ENCODE measurements at places on chromosomes 13 and 19. TPM values are rescaled to one million over a fixed set of nuclear protein-coding genes. Genes with fewer than 3 reads are reported as not detected.

DNA sequence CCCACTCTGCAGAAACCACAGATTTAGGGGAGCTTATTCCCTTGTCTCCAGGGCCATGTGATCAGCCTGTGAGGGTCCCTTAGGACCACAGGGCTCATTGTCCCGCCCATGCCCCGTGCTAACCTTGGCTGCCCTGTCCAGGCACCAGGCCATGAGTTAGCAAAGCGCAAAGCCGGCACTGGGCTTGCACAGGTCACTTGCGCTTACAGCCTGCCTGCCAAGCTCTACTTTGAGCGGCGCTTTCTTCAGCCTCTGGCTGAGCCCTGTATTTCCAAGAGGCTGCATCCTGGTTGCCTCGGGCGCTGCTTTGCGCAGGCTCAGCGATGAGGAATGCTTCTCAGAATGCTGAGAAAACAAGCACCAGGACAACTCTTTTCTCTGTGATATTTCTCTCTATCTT is 188.0 kb downstream of the TDRD3 start:
- no peak for DNase-seq

Gene ICAM1
- 2.7 TPM for total RNA-seq

DNA sequence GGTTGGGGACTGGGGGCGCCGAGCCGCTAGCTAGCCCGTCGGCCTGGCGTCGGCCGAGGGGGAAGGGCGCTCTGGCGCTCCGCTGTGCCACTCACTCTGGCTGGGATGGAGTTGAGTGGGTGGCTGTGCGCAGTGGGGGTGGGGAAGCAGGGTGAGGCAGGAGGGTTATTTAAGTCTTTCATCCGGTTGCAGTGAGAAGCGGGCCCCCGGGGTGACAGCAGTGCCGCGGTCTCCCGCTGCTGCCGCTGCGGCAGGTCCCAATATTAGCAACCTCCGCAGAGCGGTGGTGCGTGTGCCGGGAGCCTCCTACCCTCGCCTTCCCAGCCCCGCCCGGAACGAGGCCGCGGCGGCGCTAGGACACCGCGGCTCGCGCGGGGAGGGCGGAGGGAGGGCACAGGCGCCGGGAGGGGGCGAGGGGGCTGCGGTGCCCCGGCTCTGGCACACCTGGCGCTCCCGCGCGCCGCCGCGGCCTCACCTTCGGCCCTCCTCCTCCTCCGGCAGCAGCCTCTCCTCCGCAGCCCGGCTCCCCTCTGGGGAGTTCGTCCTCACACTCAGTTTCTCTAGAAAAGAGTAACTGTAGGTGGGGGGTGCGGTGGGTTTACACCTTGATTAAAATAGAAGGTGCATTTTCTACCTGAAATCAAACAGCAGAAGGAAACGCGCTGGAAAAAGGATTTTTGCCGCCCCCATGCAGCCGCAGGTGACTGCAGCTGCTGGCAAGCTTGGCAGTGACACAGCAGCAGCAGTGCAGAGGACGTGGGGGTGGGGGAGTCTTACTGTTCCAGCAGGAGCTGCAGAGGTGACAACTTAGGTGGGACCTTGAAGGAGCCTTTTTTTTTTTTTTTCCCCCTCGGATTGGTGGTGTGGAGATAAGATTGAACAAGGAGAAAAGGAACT is 4.5 kb downstream of the FGF9 start:
- DNase-seq: peak; percentile 83

DNA sequence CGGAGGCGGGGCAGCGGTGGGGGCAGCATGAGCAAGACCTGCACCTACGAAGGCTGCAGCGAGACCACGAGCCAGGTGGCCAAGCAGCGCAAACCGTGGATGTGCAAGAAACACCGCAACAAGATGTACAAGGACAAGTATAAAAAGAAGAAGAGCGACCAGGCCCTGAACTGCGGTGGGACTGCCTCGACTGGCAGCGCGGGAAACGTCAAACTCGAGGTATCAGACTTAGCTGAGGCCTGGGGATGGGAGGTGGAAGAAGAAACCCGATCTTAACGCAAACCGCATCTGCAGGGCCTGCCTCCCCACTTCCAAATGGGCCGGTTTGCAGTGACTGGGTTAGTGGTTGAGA is 693 bp downstream of the RFXAP start:
- DNase-seq: no peak

DNA sequence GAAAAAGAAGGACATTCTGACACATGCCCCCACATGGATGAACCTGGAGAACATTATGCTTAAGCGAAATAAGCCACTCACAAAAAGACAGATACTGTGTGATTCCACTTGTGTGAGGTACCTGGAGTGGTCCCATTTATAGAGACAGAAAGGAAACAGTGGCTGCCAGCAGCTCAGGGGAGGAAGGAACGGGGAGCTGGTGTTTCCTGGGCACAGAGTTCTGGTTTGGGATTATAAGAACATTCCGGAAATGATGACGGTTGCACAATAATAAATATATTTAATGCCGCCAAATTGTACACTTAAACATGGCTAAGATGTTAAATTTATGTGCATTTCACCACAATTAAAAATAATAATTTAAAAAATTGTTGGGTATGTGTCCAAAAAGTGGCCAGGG is 33.0 kb downstream of the SERP2 start:
- no peak for DNase-seq

Gene ZNF541
- total RNA-seq: 0.91 TPM

Gene MTIF3
- total RNA-seq: 29.9 TPM

GRCh38 chr19:54162241-54162805 is 2.8 kb upstream of the LENG1 start:
- no peak for DNase-seq
